ENCODE measurements at places on chromosomes 12 and 14.

DNA sequence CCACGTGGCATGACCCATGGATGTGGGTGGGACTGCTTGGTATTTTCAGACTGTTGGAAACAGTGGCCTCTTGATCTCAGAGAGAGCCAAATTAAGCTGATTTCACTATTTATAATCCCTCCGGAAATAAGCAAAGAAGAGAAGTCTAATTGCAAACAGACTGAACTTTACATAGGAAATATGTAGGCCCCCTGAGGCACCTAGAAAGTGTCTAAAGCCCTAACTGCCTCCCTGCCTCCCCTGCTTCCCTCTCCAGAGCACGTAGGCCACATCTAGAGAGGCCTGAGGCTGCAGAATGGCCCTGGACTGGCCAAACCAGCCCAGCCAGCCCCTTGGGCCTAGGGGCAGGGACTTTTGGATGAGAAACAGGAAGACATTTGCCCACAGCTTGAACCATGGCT, 123.8 kb downstream of the ZFP36L1 start:
- no peak for DNase-seq

- DNase-seq: no peak
These were observed 18.4 kb upstream of the RNU6-7 start for GRCh38 chr14:32183151-32184058.

DNA sequence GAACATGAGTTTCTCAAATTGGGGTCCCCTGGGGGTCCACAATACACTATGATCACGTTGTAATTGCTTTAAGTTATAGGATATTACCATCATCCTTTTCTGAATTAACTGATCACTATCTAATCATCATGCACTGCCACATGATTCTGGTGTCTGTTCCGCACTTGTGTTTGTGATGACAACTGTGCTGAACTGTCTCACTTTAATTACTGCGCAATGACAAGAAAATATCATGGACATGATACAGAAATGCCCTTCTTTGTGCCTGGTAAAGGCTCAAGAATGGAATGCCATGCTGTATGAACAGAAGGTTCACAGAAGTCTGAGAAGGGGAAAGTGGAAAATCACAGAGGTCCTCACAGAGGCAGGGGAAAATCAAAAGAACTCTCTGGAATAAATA, 65.8 kb upstream of the NOS1 start:
- DNase-seq: no peak

DNA sequence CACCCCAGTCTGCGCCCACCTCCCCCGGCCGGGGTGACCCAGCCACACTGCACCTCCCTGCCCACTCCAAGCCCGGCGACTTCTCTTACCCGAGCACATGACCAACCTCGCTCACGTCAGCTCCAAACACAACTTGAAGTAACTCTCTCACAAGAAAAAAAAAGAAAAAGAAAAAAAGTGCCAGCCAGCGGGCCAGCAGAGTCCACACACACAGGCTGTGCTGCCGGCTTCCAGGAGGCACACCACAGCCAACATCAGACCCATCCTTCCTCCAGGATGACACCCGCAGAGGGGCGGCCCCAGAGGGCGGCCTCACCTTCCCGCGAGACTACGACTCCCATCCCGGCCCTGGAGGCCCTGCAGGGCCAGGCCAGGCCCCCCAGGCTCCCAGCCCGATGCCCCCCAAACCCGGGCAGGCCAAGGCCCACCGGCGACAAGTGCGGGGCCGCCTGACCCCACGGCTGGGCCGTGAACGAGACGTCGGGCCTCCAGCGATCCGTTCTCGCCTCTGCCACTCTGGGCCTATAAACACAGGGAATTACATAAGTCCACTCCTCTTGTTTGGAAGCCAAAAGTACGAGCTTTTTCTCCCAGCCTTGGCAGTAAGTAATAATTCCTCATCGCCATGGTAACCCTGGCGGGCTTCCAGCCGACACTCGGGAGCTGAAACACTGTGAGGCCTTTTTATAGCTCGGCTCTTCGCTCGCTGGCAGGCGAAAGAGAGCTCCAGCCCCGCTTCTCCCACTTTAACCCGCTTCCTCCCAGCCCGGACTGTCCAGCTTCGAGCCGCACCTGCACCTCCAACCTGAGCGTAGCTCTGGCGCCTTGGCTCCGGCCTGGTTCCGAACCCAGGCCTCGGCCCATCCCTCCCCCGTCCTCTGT, 49.1 kb downstream of the NCOR2 start:
- no peak for DNase-seq

- DNase-seq: no peak
These were observed 126.7 kb upstream of the RFLNA start for GRCh38 chr12:124168016-124168786.

- peak; percentile 66 for DNase-seq
These were observed 281.1 kb upstream of the AMIGO2 start for GRCh38 chr12:47360771-47361388.

DNA sequence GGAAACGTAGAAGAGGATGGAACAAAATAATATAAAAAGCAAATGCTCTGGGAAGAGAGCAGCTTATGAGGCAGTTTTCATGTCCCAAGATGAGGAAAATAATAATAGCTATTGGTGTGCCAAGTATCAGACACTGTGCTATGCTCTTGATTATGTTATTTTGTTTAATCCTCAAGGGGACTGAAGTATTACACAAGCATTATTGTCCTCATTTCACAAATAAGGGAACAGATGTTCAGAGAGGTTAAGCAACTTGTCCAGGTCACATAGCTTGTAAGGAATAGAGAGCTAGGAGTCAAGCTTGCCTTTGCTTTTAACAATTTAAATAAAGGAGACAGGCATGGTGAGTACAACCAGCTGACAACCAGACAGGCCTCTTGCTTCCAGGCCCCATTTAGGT, 26.9 kb upstream of the LTBP2 start:
- no peak for DNase-seq

DNA sequence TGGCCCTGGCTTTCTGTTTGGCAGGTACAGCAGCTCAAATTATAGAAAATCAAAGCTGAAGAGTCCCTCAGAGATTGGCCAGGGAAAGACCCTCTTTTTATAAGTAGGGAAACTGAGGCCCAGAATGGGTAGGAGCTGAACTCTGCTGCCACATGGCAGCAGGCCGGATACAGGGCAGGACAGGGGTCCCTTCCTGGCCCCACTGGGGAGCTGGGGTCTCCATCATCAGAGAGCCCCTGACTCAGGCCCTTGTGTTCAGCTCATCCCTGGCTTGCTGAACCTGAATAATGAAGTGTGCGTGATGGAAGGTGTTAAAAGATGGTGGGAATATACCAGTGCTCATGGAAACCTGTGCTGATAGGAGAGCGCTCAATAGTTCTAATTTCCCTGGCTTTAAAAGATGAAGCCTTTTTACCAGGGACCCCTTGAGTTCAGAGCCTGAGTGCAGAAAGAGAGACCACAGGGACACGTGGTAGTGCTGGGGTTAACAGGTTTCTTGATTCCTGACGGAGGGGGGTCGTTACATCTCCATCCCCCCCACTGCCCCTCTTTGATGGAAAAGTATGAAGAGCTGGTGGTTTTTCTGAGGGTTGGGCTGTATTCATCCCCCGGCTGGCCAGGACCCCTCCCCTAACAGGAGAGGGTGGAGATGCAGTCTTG, 4.4 kb downstream of the DLK1 start:
- DNase-seq: no peak

- DNase-seq: no peak
These were observed 3.3 kb downstream of the TBX3 start for GRCh38 chr12:114680604-114681069.

DNA sequence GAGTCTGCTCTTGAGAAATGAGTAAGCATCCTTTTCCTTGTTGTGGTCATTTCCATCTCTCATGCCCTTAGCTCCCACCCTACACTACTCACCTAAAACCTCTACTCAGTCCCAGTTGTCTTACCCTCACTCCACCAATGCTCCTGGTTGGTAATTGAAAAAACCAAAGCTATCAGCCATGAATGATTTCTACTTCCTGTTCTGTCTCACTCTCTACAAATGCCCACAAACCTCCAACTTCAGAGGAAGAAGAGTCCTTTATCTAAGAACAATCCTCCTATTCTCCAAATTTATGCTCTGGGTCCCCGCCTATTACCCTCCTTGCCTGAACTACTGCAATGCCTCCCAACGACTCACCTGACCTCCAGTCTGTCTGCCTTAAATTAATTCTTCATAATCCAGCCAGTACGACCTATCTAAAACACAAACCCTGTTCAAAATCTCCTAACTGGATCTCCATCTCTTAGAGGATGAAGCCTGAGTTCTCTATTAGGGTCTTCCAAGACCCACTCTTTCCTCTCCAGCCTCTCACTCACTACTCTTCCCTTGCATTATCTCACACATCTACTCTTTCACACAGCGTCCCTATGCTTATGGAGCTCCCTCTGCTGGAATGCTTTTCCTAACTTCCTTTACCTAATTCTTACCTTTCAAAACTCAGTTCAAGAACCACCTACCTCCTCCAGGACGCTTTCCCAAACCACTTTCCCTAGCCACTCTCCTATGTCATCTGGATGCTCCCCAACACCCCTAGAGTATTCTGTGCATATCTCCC, 2.2 kb downstream of the DHRS1 start:
- no peak for DNase-seq

DNA sequence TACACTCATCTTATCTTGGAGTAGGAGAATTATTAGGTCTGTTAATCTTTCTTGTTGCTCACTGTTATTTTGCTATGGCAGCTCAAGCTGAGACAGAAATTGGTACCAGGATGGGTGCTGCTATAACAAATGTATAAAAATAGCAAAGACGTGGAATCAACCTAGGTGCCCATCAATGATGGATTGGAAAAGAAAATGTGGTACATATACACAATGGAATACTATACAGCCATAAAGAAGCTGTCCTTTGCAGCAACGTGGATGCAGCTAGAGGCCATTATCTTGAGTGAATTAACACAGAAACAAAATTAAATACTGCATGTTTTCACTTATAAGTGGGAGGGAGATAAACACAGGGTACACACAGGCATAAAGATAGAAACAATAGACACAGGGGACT, 14.8 kb upstream of the LTA4H start:
- no peak for DNase-seq

DNA sequence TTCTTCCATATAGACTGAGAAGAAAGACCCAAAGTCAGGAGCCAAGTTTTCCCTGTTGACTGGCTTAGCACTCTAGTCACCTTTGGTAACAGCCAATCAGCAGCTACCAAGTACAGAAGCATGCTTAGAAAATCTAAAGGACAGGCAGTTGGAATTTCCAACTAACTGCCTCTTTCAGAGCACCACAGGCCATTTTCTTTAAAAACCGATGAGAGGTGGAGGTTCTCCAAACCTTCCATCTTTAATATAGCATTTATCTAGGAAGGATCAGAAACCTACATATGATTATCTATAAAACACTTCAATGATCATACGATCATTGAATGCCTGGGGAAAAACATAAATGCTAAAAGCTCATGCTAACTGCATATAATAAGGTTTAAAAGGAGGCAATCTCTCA, at the start of gene CATSPERB:
Gene CATSPERB (minus strand): TSS at position 101 of the 400 bp plus-strand sequence. CDS start 2,607 bp downstream, outside the sequence.
- no peak for DNase-seq

DNA sequence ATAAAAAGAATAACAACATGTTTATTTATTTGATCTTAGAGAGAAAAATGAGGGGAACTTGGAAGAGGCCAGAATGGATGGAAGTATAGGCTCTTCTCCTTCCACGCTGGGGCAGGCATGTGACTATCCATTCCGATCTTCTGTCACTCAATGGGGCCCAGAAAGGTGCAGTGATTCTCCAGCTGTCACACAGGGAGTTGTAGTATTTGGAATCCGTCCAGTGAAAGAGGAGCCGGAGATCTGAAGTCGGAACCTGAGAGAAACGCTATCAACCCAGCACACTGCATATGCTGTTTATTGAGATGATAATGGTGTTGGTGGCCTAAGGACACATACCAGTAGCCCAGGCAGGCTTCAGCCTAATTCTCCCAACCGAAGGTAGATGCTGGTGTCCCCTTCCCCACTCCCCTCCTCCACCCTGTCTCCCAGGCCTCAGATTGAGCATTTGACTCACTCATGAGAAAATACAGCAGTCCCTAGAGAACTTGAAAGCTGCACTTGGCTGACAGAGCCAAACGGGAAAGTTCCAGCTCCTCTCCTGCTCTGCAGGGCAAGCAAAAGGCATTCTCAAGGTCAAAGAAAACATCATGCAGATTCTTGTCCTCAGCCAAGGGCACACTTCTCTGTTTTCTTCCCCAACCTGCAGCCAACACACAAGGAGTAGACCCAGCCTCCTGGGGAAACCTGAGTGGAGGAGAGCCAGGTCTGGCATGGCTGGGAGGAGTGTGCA, 100.4 kb downstream of the IRF2BPL start:
- DNase-seq: no peak

DNA sequence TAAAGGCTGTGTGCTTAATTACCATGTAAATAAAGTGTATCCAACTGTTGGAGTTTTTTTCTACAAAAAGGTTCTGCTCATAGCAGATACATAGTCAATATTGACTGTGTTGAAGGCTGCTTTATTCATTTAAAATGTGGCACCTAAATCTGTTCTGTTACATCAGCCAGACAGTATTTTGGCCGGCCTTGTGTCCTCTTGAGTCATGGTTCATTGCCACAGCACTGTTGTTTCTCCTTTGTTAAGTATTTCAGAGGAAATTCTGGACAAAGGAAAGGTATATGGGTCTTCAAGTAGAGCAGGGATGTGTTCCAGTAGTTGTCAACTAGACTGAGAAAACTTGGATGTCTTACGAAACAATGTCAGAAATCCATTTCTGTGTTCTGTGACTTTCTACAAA, 95.5 kb downstream of the SLC38A6 start:
- DNase-seq: no peak

DNA sequence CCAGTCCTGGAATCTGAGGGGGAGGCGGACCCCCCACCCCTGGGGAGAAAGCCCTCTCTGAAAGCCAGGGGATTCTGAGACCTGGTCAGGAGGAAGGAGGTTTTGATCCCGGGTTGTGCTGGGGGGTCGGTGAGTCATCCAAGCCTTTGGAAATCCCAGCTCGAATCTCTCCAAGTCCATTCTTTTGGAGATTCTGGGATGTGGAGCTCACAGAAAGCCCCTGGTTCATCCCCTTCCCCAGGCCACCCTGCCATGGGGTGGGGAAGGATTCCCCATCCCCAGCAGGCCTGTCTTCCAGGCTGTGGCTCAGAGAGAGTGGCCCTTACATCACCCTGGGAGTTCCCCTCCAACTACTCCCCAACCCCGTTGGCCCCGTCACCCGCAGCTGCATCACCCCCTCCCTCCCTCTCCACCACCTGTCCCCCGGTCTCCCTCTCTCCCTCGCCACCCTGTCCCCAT, 14.3 kb downstream of the EXOC3L4 start:
- DNase-seq: no peak

DNA sequence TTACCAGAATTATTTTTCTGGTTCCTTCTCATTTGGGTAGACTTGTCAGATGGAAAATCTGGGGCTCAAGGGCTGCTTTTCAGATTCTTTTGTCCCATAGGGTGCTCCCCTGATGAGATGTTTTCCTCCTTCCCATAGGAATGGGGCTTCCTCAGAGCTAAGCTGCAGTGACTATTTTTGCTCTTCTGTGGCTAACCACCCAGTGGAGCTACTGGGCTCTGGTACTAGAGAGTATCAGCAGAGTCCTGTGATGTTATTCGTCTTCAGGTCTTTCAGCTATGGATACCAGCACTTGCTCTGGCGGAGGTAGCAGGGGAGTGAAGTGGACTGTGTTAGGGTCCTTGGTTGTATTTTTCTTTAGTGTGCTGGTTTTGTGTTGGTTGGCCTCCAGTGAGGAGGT, 716.1 kb upstream of the LMO3 start:
- no peak for DNase-seq

- DNase-seq: no peak
These were observed 16.3 kb downstream of the ALX1 start for GRCh38 chr12:85296362-85296761.

- no peak for DNase-seq
These were observed 4.2 kb downstream of the DAZAP2 start for GRCh38 chr12:51242876-51243275.

GRCh38 chr12:12505544-12506495, 56.8 kb downstream of the DUSP16 start:
- no peak for DNase-seq
